D341Med (cell line): ENCODE measurements at places on chromosomes 6 and 20.

GRCh38 chr6:5172897-5173474 is 87.8 kb downstream of the LYRM4 start:
- no peak for DNase-seq

DNA sequence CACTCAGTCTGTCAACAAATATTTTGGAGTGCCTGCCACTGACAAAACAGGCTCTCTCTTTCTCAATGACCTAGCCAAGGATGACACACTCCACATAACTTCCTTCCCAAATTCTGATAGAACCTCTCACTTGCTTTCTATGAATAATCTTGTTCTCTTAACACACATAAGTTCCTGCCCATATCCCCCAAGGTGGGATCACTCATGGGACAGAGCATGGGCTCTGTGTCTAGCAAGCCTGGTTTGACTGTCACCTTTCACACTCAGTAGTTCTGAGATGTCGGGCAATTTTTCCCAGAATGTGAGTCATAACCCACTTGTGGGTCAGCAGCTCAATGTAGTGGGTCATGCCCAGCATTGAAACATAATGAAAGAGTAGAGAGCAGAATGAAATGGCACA is 78.1 kb downstream of the LRFN2 start:
- no peak for DNase-seq

DNA sequence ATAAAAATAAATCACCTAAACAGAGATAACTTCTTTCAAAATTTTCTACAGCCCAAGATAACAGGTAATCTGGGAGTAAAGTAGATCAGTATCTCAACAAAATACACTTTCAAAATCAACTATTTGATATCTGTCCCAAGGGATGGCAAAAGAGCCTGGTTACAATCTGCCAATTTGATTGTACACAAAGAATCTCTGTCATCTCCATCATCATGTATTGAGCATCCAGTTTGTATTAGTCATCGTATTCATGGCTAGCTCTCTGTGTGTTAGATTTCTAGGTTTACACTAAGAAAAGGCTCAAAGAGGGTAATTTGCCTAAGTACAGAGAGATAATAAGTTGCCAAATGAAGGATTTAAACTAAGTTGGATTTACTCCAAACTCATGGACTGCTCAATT is 329.0 kb upstream of the NRSN1 start:
- DNase-seq: no peak

DNA sequence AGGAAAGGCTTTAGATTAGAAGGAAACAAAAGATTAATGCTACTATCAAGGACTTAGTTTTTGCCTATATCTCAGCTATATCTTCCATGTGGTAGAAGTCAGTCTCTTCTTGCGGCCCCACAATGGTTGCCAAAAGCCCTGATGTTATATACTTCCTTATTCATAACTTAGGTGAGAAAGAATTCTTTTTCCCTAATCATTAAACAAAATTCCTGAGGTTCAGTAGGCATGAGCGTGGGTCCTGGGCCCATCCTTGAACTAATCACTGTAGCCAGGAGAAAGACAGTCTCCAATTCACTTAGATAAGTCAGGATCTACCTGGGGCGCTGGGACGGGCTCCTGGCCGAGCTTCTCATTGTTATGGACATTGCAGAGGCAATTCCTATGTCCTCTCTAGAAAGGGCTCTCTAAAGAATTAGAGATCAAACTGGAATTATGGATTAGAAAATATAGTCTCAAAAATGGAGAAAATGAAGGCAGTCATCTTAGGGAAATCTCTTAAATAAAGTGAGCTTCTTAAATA is 134.3 kb downstream of the KIF6 start:
- DNase-seq: no peak

DNA sequence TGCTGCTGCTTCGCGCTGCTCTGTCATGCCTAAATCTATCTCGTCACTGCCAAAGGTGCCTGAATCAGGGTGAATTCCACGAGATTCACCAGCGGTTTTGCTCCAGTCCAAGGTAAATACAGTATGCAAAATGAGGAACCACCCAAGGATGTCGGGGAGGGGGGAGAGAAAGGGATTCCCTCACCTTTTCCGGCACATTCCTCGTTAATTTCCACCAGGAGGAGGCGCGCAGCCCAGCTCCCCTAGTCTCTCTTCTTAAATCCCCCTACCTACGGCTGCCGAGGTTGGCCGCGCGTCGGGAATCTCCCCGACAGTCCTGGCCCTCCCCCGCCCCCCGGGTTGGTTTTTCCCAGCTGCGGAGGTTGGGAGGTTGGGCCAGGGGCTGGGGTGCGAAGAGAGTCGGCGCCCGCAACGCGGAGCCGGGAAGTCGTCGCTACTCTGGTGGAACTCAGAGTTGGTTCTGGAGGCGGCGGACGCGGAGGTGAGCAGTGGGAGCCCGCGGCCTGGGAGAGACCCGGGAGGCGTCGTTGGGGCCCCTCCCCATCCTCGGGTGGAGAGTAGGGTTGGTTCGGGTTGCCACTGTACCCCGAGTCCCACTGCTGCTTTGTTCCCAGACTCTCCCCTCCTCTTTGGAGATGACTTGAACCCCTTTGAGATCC is at the start of gene TPBG:
TPBG (plus strand) TSS at position 390 of the 659 bp plus-strand sequence. CDS start 1,145 bp downstream, outside the sequence.
- DNase-seq: peak; percentile 63

DNA sequence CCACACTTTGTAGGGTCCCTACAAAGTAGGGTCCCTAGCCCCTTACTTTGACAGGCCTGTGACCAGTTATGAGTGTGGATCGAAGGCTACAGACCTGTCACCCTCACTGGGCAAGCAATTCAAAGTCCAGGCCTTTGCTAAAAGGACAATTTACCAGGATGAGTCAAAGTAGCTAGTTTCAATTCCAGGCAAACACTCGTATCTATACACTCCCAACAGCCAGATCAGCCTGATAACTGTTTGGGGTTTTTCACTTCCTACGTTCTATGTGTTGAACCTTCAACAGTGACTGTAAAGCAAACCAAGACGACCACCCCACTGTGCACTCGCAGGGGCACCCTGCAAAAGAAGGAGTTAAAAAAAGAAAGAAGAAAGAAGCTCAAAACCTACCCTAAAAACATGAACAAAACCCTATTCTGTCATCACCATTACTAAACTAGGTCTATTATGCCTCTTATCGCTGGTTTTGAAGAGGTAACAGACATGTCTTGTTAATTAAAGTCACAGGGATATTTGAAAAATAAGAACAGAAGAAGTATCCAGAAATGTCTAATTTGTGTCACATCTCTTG is 3.2 kb downstream of the GFOD1 start:
- DNase-seq: no peak

DNA sequence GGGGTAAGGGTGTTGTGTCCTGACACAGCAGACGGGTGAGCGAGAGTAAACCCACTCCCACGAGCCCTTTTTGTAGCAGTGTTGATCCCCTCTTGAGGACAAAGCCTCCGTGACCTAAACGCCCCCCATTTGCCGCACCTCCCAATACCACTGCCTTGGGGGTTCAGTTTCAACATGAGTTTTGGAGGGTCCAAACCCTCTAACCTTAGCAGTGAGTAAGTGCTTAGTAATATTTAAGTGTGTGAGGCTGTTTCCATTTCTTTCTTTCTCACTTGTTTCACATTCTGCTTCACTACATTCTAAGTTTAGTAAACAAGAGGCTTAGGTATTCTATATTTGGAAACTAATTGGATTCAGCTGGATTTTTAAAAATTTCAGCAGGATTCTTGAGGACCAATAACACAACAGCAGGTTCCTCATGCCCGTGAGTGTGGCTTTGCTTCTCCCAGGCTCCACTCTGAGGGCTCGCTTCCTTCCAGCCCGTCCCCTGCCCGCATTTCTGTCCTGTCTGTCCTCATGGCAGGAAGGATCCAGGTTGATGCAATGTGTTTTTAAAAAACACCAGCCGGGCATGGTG is 41.2 kb downstream of the SNX9 start:
- DNase-seq: no peak

- peak; percentile 55 for DNase-seq
These were observed 105.5 kb downstream of the HUS1B start for GRCh38 chr6:551405-551804.

DNA sequence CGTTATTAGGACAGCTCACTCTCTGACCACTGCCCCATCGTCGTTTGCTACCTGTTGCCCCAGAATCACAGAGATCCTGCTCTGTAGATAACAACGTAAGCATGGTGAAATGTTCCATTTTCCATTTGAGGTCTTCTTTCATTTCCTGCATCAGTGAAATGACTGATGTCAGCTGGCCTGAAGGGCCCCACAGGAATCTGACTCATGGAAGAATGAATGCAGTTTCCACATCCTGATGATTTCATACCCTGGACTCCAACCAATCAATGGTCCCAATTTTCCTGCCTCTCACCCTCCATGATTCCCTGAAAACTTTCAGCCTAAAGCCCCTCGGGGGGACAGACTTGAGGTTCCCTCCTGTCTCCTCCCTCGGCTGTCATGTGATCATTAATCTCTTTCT is 394.4 kb upstream of the CDH4 start:
- no peak for DNase-seq

DNA sequence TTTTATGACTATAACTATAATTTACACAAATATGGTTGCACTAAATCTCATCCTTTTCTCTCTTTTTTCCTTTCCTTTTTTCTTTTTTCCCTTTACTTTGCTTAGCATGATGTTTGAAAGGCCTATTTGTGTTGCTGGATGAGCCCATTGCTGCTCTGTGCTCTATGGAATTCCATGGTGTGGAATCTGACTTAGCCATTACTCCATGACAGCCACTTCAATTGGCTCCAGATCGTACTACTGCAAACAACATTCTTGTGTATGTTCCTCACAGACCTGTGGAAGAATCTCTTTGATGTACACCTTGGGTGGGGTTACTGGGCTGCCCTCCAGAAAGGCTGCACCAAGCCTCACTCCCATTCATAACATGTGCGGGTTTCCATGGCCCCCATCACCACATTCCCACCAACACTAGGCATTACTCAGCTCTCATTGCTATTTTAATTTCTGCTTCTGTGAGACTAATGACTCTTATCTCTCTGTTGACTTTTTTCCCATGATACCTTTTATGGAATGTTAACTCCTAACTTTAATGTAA is 979.0 kb downstream of the KIF16B start:
- no peak for DNase-seq

- no peak for DNase-seq
These were observed 310.7 kb downstream of the EYA4 start for GRCh38 chr6:133551847-133552341.

DNA sequence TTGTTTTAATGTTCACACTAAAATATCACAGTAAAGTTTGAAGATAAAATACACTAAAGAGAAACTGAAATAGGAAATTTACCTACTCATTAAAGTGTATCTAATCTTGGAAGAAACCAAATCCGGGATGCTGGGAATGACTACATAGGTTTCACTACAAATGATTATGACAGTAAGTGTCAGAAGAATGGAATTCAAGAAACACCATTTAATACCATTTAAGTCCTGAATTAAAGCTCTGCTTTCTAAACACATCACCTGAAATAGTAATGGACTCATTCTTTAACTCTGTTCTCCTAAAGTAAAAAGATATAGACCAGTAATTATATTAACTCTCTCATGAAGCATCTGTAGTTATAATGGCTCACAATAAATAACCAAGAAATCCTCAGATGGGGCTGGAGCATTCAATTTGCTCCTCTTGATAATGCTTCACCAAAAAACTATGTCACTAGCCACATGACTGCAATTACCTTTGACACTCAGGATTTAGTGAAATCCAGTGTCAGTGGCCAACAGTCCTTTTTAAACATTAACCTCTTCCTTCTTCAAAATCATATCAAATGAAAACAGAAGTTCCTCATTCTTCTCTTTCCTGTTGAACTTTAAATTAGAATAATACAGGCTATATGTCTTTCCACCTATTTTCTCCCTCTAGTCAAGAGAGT is 41.4 kb downstream of the MAP7 start:
- DNase-seq: no peak

GRCh38 chr6:42821846-42822245 is 40.0 kb downstream of the BICRAL start:
- DNase-seq: no peak

DNA sequence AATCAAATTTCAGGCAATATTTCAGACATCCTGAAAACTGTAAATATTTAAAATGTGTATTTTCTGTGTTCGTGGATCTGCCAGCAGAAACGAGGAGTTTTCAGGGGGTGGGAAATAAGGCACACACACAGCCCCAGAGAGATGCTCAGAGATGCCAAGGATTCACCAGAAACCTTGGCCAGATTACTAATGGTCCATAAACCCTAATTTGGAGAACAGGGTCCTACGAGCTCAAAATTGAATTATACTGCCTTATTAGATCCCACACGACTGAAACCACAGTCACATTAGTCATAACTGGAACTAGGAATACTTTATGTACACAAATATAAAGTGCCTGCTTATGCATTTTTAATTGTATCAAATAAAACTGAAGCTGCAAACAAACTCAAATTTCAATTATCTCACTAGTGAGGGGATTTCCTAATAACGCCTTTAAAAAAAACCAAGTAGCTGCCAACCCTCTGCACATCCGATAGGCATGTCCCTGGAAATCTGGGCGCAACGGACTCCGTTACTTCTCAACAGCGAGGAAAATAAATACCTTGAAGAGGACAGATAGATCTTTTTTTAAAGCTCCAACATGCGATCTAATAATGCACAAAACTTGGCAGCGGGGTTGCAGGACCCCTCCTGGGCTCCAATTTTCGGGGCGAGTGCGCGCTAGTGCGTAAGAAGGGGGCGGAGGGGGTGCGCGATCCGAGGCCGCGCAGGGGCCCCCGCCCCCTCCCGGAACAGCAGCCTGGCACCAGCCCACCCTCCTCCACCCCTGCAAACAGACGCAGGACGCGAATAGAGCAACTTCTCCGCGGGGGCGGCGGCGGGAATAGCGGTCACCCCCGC is 897 bp downstream of the CHD6 start:
- peak; percentile 73 for DNase-seq

DNA sequence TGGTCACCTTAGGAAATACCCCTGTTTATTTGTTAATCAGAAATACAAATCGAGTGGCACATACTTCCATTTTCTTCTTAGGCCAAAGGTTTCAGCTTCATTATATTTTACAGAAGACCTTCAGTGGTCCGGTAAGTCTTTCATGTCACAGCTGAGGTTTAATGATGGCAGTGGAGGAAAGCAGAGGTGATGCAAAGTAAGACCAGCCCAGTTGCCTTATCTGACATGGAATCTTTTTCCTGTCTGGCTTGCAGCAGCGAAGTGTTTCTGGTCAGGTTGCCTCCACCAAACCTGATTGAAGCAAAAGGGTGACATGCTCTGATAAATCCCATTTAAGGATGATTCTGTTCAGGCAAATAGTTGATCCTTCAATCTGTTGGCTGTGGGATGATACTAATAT is 100.0 kb downstream of the PRDM1 start:
- no peak for DNase-seq

DNA sequence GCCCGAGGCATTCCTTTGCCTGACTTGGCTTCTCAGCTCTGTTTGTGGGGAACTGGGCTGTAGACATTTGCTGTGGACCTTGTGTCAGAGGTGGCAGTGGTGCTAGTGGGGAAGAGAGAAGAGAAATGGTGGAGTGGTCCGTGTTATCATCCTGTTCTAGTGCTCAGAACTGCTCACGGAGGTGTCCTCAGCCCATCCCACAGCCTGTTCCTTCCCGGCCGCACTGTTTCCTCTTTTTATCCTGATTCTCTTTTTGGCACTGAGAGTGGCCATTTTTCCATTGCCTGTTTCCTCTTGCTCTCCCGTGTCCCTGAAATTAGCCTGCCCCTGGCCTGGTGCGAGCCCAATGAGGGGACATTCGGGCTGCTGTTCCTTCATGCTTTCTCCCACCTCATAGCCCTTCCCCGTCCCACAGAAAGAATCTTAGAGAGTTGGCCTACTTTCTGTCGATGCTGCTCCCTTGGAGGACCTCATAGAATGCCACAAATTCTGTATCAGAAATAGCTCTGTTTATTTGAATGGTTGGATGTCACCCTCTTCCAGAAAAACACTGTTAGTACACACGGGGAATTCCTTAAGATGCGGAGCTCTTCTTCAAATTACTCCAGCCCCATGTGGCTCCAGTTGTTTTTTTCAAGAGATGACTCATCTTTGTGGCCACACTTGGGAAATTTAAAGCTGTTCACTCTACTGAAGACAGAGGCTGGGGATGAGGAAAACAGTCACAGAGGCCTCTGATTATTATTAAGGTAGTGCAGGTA is 26.1 kb downstream of the FARS2 start:
- DNase-seq: no peak
